ENCODE measurements at places on chromosomes 7 and 10. TPM values are rescaled to one million over a fixed set of nuclear protein-coding genes. Genes with fewer than 3 reads are reported as not detected.

DNA sequence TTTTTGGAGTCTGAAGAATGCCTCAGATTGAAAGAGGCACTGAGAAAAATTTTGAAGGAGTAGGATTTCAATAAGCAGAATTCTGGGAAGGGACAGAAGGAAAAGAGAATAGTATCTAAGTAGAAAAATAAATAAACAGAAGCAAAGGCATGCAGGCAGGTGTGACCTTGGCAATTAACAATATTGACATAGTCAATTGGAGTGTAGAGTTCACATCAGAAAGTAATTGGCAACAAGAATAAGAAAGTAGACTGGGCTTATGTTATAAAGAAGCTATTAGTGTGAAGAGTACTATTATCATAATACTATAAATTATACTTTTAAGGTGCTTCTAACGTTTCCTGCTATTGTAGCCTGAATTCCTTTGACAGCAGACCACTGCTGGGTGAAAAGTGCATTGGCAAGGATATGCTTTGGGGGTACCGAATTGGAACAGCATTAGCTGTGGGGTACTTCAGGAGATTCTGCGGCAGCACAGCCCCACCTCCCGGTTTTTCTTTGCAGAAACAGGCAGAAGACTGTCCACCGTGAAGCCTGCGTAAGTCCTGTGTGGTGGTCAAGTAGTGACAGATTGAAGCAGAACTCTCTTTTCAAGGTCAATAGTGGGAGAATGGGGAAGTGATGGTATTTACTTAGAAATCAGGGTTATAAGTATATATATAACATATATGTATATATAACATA is 357.0 kb downstream of the THSD7A start:
- no peak overlapping the region for H3K4me3 ChIP-seq
- H3K27ac ChIP-seq = no peak overlapping the region
- H3K4me1 ChIP-seq = no peaks in the 10 kb centered on the region
- no peak for DNase-seq

DNA sequence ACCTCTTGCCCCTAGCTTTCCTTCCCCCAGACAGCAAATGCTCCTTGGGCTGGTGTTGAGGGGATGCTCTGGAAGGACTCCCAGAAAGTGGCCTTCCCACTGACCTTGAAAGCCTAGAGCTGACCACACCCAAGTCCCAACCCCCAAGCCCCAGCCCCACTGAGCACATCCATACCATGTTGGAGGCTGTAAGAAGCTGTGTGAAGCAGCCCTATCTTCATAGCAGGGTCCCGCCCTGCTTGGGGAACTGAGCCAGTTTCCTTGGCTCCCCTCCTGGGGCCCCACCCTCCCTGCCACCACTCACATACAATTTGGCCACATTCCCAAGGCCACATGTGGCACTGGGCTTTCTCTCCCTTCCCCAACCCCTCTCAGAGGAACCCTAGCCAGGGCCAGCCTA is 72.3 kb upstream of the CACUL1 start:
- H3K36me3 ChIP-seq = no peaks in the 10 kb centered on the region
- no peak overlapping the region for H3K4me3 ChIP-seq

DNA sequence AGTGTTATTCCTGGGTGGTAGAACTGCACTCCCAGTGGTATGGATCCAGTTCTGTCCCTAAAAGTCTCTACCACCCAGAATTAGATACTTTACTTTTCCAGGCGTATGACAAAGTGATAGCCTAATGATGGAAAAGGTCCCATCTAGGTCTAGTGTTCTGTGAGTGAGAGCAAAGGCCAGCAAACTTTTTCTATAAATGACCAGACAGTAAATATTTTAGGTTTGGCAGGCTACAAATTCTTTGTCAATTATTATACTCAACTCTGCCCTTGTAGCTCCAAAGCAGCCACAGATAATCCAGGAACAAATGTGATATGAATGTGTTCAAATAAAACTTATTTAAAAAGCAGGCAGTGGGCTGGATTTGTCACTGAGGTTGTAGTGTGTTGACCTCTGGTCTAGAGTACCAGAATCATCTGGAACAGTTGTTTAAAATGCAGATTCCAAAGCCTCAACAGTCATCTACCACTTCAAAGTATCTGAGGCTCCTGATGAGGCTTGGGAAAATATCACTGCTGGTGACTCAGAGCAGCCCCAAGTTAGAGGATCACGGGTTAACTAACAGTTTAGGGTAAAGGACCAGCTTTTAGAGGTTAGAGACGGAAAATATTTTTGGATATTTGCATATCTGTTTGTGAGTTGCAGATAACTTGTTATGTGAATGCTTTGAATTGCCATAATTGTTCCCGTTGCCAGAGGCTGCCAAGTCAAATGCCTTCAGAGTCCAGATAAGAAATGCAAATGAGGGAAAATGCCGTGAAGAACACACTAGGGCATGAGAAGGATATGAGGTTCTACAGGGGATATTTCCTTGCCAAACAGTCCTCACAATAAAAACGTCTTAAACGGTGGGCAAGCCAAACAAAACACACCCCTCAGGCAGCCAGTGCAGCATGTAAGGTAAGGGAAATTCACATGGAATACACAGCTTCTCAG is 19.4 kb downstream of the NRAP start:
- H3K27ac ChIP-seq = no peak overlapping the region
- no peak for DNase-seq
- peaks cover 3% of the 10 kb centered on the region for H3K4me1 ChIP-seq
- H3K36me3 ChIP-seq = no peaks in the 10 kb centered on the region

DNA sequence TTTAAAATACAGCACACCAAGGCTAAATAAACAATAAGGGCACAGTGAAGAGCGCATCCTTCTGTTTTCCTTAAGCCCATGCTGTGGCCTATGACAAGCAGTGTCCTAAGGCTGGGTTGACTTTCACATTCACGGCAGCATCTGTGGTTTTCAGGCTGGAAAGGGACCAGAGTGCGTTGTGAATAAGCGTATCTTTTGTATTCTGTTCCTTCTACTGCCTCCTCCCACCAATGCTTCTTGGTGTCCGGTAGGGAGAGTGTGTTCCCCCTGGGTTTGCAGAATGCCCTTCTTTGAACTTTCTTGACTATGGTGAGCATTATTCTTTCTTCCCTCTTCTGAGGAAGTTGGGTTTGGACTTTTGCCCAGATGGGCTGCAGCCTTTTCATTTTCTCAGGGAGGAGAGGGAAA is 73.6 kb downstream of the ABCA13 start:
- H3K27ac ChIP-seq = no peak overlapping the region
- H3K27me3 ChIP-seq = peaks cover 10% of the 10 kb centered on the region
- H3K4me1 ChIP-seq = no peaks in the 10 kb centered on the region
- no peaks in the 10 kb centered on the region for H3K36me3 ChIP-seq
- H3K4me3 ChIP-seq = no peak overlapping the region
- DNase-seq = no peak

- no peak overlapping the region for H3K4me3 ChIP-seq
- no peak overlapping the region for H3K27ac ChIP-seq
Measured at GRCh38 chr10:51246156-51246555, 171.9 kb downstream of the PRKG1 start.

GRCh38 chr7:112669306-112669705 is 120.9 kb downstream of the TMEM168 start:
- no peaks in the 10 kb centered on the region for H3K4me1 ChIP-seq
- DNase-seq = no peak
- H3K27me3 ChIP-seq = no peaks in the 10 kb centered on the region

DNA sequence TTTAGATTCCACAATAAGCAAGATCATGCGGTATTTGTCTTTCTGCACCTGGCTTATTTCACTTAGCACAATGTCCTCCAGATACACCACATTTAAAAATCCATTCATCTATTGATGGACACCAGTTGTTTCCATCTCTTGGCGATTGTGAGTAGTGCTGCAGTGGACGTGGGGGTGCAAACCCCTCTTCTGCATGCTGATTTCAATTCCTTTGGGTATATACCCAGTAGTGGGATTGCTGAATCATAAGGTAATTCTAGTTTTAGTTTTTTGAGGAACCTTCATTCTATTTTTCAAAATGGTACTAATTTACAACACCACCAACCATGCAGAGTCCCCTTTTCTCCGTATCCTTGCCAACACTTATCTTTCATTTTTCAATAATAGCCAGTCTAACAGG is 2.0 kb upstream of the ASB10 start:
- H3K27me3 ChIP-seq = peaks cover 7% of the 10 kb centered on the region
- no peaks in the 10 kb centered on the region for H3K36me3 ChIP-seq
- H3K4me3 ChIP-seq = no peak overlapping the region
- H3K4me1 ChIP-seq = no peaks in the 10 kb centered on the region
- no peak for DNase-seq
- H3K27ac ChIP-seq = no peak overlapping the region

DNA sequence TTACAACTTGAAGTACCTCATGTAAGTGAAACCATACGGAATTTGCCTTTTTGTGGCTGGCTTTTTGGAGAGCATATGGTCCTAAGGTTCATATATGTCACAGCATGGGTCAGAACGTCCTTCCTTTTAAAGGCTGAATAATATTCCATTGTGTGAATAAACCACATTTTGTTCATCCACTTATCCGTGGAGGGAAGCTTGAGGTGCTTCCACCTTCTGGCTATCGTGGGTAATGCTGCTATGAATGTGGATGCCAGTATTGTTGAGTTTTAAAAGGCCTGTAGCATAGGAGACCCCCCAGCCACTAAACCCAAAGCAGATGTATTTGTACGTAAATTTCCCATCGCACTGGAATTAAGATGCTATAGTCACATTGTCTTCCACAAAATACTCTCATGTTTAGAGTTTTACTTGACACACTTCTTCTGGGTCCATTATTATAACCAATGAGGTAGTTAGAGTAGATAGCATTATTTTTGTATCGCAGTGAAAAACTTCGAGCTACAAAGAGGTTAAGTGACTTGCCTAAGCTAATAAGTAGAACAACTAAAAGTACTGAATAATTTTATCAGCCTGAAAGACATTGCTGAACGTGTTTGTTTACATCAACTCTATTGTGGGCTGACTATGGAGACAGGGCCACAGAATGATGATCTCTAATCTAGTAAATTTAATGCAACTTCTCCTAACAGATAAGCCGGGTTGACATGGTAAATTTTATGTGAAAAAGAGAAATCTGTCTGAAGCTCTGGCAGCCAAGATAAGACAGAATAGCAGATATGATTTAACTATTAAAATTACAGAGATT is 183.0 kb upstream of the CTBP2 start:
- DNase-seq = no peak
- no peaks in the 10 kb centered on the region for H3K36me3 ChIP-seq
- no peaks in the 10 kb centered on the region for H3K4me1 ChIP-seq
- H3K4me3 ChIP-seq = no peak overlapping the region

- no peaks in the 10 kb centered on the region for H3K36me3 ChIP-seq
- H3K27me3 ChIP-seq = no peaks in the 10 kb centered on the region
- DNase-seq = no peak
- H3K4me3 ChIP-seq = no peak overlapping the region
- H3K27ac ChIP-seq = no peak overlapping the region
Measured at GRCh38 chr7:20200971-20201370, 16.2 kb downstream of the MACC1 start.

DNA sequence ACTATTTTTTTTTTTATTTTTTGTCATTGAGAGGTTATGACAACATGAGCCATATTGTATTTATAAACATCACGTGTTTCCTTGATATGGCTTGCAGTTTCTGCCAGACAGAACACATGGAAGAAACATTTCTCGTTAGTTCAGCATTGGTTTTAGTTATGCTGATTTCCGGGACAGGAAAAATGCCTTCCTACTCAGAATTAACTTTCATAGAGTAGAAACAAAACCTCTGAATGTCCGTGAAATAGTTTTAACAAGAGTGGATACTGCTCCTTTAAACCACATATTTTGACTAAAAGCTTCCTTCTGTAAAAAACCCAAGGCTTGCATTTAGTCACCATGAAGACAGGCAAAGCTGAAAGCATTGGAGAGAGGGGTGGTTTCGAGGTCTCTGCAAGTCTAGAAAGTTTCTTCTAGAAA is 240.4 kb downstream of the KIAA1217 start:
- peaks cover 14% of the 10 kb centered on the region for H3K27me3 ChIP-seq
- H3K4me3 ChIP-seq = peak overlapping the region; percentile 4
- peak overlapping the region; percentile 72 for H3K27ac ChIP-seq
- peaks cover 41% of the 10 kb centered on the region for H3K4me1 ChIP-seq

DNA sequence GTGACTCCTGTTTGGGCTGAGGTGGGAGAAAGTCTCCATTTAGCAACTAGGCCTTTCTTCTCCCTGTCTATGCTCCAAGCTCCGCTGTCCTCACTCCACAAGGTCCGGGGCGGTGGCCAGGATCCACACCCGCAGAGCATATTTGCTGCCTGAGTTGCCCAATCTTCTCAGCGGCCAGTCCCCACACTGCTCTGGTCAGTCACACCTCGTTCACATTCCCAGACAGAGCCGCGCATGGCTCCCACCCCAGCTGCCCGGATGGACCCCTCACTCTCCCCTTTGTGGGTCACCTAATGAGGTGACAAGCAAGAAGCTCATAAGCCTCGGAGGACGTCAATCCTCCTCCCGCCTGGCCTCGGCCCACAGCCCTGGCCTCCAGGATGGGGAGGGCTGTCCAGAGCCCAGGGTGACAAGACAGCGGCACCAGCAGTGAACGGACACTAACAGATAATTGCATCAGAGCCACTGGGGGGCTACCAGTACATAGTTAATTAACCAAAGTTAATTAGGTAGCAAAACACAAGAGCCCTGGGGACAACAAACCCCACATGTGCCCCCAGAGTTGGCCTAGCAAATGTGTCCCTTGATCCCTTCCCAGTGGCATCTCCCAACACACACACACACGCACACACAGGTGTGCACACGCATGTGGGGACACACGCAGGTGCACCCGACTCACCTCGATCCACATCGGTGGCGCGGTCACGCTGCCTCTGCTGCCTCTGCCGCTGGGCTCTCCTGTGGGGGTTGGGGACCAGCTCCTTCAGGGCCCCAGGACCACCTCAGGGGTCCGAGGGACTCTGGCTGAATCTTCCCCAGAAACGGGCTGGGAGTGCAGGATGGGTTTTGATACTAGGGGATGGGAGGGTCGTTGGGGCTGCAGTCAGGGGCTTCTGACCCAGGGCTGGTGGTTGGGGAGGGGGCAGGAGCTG is 11.8 kb downstream of the EPHA1 start:
- H3K4me1 ChIP-seq = peaks cover 6% of the 10 kb centered on the region
- DNase-seq = no peak
- no peak overlapping the region for H3K27ac ChIP-seq
- peaks cover 8% of the 10 kb centered on the region for H3K36me3 ChIP-seq
- H3K27me3 ChIP-seq = peaks cover 6% of the 10 kb centered on the region

GRCh38 chr7:20651960-20652544 is 36.6 kb downstream of the ABCB5 start:
- H3K4me3 ChIP-seq = no peak overlapping the region
- DNase-seq = no peak
- H3K27ac ChIP-seq = no peak overlapping the region
- H3K27me3 ChIP-seq = peaks cover 3% of the 10 kb centered on the region
- no peaks in the 10 kb centered on the region for H3K36me3 ChIP-seq
- H3K4me1 ChIP-seq = no peaks in the 10 kb centered on the region

GRCh38 chr10:128511284-128511683 is 385.1 kb upstream of the MKI67 start:
- no peaks in the 10 kb centered on the region for H3K27me3 ChIP-seq
- no peak overlapping the region for H3K4me3 ChIP-seq
- H3K27ac ChIP-seq = no peak overlapping the region

- DNase-seq = no peak
- H3K27me3 ChIP-seq = no peaks in the 10 kb centered on the region
- no peaks in the 10 kb centered on the region for H3K4me1 ChIP-seq
- H3K27ac ChIP-seq = no peak overlapping the region
Measured at GRCh38 chr7:44394112-44394447, 68.7 kb upstream of the CAMK2B start.

The PAOX gene
- total RNA-seq = 7.5 TPM

The LOXL4 gene
- not detected for total RNA-seq

The AOAH gene
- 12.3 TPM for total RNA-seq

The LYZL2 gene
- not detected for total RNA-seq

The DMBT1 gene
- total RNA-seq = not detected

The CNPY1 gene
- total RNA-seq = not detected
